ENCODE measurements at places on chromosomes 2 and 18.

- DNase-seq: no peak
Observed at GRCh38 chr2:55365303-55365702, 54.4 kb downstream of the CCDC88A start.

DNA sequence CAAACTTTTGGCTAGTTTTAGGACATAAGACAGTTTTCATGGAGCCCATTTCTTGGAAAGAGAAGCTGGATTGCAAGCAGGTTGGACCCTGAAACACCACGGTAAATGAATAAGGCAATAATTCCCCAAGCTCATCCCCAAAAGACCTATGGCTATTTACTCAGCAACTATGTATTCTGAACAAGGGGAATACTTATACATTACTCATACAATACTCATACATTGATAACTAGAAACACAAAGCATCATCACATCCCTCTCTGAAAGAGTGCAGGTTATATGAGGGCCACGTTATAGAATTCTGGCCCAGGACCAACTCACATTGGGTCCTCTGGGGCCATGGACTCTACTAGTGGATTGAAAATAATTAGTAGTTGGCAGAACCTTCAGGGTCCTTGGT lies 154.8 kb downstream of the TMX3 start:
- no peak for DNase-seq

- DNase-seq: no peak
Observed at GRCh38 chr2:202494300-202495229, 118.4 kb downstream of the BMPR2 start.

DNA sequence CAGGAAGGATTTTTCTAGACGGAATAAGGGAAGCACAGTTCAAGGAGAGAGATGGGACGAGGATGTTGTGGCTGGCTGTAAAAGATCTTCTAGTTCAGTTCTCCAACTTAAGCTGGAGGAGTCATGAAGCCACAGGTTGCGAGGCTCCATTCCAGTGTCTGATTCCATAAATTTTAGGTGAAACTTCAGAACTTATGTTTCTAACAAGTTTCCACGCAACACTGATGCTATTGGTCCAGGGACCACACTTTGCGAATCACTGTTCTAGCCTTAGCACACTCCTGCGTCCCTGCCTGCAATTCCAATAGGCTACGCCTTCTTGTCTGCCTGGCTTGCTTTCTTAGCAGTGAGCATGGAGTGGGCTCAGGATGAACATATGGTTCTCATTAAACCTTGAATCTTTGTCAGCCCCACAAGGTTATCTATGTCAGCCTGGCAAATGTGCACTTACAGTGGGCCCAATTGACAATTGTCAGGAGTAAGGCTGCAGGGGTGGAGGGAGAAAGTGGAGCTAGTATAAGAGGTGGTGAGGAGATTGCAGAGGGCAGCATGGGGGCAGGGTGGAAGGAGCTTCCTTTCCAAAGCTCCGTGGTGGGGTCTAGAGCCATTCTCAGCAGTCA lies 438.1 kb upstream of the ST6GAL2 start:
- DNase-seq: no peak

- no peak for DNase-seq
Observed at GRCh38 chr2:149213764-149214493, 116.5 kb upstream of the LYPD6 start.

GRCh38 chr2:150545916-150546315 lies 58.4 kb upstream of the RND3 start:
- DNase-seq: no peak

- peak; percentile 28 for DNase-seq
Observed at GRCh38 chr2:33395655-33396249, 80.7 kb upstream of the RASGRP3 start.

- no peak for DNase-seq
Observed at GRCh38 chr2:29033172-29033571, 41.2 kb downstream of the PCARE start.

GRCh38 chr2:20566331-20566730 lies 84.6 kb downstream of the HS1BP3 start:
- no peak for DNase-seq

DNA sequence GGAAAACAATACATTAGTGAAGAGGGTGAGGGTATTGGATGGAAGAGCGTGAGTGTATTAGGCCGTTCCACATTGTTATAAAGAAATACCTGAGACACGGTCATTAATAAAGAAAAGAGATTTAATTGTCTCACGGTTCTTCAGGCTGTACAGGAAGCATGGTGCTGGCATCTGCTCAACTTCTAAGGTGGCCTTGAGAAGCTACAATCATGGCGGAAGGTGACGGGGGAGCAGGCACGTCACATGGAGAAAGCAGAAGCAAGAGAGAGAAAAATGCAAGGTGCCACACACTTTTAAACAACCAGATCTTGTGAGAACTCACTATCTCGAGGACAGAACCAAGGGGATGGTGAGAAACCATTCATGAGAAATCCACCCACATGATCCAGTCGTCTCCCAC lies 18.2 kb downstream of the HPCAL1 start:
- DNase-seq: no peak

DNA sequence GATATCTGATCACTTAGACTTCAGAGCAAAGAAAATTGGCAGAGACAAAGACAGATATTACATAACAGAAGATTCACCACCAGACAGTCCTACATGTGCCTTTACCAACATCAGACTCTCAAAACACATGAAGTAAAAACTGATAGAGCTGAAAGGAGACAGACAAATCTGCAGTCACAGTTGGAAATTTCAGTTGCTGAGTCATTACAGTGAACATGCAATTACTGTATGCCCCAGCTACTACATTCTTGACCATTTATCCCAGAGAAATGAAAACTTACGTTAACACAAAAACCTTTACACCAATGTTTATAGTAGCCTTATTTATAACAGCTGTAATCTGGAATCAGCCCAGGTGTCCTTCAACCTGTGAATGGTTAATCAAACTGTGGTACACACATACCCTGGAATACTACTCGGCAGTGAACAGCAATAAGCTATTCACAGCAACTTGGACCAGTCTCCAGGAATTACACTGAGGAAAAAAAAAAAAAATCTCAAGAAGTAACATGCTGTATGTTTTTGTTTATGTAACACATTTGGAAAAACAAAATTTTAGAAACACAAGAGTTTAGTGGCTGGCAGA lies 7.5 kb upstream of the SCLY start:
- DNase-seq: no peak

- DNase-seq: no peak
Observed at GRCh38 chr2:161580426-161580825, 43.8 kb upstream of the SLC4A10 start.

GRCh38 chr2:131584940-131585339 lies 57.3 kb downstream of the CCDC74A start:
- no peak for DNase-seq

DNA sequence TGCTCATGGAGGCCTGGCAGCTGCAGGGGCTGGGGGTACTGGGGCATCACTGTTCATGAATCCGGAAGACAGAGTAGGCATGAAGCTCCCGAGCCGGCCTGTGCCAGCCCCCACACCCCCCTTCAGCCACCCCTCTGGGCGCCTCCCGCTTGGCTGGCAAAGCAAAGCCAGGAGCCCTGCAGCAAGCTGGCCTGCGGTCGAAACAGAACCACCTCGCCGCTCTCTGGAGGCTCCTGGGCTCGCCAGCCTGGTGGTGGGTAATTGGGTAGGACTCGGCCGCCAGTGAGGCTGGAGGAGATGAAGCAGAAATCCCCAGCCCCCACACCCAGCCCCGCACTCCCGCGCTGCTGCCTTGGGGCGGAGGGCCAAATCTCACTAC lies 70.9 kb upstream of the GPC1 start:
- no peak for DNase-seq

GRCh38 chr2:136373841-136374240 lies 255.9 kb upstream of the CXCR4 start:
- no peak for DNase-seq

- DNase-seq: no peak
Observed at GRCh38 chr2:242046206-242046826, 176.8 kb downstream of the RTP5 start.

- no peak for DNase-seq
Observed at GRCh38 chr18:56108478-56109367, 520.7 kb upstream of the TCF4 start.

DNA sequence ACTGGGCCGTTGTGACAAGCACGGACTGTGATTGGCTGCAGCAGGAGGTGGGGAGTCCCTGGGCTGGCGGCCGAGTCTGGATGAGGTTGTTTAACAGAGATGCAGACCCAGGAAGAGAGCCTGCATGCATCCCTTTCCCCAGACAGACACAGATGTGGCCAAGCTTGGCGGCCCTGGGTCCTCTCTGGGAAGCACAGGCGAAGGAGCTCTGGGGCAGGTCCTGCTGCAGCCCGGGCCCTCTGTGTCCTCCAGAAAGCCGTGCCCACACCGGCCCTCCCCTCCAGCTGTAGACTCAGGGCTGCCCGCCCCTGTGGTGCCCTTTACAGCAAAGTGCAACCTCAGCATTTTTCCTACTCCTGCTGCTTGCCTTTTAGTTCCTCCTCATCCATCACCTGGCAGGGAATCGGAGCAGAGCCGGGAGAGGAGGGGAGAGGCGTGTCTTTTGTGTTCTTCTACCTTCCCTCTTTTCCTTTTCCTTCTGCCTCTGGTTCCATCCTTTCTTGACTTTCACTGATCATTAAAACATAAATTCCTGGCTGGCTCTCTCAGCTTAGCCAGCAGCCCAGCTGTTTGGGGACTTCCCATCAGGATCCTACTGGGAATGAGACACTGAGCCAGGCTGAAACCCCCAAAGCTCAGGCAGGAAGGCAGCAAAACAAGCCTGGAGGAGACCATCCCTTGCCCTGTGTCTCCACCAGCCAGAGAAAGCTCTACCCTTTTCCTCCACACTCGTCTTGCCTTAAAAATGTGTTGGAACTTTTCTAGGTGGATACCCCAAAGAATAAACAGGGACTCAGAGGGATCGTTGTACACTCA lies 75.0 kb downstream of the CTIF start:
- no peak for DNase-seq

DNA sequence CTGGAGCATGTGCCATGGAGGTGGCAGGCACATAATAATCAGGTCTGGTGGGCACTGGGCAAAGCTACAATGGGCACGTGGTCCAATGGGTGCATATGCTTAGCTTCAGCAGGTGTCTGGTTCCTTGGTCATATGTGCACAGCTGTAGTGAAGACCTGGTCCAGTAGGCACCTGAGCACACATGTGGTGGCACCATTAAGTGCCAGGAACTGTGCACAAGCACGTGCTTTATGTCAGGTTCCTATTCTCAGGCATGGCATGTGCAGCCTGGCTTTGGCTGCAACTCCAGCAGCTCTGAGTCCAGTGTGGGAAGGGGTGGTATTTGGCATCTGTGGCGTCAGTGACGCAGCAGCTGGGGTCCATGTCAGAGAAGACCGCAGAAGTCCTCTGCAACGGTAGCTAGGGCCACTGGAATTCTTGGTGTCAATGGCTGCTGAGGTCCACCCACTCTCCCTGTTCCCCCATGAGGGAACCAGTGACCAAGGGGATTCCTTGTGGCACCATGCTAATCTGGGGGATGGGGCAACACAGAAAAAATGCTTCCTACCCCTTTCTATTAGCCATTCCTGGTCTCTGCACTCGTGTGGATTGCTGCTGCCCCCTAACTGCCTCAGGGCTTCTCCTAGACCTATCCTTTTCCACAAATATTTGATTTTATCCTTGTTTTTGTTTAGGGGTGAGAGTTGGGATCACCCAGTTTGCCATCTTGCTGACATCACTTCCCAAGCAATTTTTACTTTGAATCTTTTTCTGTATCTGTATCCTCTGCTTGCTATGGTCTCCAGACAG lies 262.9 kb upstream of the MAP2 start:
- DNase-seq: no peak

DNA sequence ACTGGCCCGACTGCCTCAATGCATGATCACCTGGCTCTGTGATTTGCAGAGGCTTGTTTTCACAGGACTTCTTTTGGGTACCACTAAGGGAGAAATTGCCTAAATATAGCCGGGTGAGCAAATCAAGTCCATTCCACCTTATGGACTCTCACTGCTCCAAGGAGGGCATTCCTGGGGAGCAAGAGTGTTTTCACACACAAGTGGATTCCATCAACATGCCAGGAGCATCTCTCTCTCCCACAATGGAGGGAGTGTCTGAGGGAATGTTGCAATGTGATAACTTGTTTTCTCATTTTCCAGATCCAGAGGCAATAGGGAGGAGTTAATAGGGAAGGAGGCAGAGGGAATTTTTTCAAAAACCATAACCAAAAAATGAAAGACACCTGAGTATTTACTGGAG lies 250.7 kb downstream of the SATB2 start:
- no peak for DNase-seq

GRCh38 chr2:233856184-233856583 lies 1.8 kb upstream of the HJURP start:
- no peak for DNase-seq

DNA sequence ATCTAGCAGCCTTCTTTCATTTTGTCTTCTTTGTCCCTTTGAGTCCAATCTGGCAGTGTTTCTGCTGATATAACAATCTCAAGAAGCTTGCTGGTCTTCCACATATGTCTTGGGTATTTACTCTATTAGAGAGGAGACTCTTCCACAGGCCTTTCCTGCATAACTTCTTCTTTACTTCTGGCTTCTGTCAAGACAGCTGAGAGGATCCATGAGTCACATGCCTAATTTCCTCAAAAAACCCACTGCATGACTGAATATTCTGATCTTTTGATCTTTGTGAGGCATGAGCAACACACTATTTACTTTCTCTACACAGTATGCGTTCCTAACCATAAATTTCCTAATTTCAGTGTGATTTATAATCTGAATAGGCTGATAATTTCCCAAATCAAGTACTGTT lies 5.1 kb upstream of the DCC start:
- no peak for DNase-seq

GRCh38 chr2:55112229-55113031 lies 62.2 kb upstream of the RTN4 start:
- DNase-seq: no peak

GRCh38 chr2:231590614-231591013 lies 2.0 kb upstream of the TEX44 start:
- DNase-seq: no peak

- no peak for DNase-seq
Observed at GRCh38 chr2:28318023-28318422, 74.6 kb upstream of the FOSL2 start.

GRCh38 chr2:234625626-234626250 lies 128.9 kb upstream of the ARL4C start:
- no peak for DNase-seq

DNA sequence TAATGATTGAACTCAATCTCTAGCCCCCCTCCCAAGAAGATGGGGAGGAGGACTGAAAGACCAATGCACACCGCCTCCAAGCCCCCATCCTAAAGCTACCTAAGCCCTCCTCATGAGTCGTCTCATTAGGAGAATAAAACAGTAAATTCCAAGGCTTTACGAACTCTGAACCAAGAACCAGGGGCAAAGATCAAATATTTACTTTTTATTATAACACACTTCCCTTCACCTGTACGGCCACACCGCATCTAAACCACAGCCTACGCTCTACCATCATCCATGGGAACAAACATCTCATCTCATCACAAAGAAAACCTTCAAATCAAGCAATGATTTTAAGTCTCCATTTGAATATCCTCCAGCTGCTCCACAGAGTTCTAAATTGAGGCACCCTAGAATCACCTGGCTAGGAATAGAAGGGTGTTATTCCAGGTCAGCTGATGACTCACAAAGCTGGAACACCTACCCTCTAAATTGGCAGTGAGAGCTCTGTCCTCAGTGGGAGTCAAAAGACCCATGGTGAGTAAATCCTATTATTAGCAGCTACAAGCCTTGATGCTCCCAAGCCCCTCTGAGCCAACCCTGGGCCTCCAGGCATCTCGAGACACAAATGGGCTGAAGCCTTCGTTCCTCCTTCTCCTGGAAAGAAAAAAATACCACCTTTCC lies 45.6 kb upstream of the BZW1 start:
- DNase-seq: no peak

Data from omental fat pad (tissue), 4 donors.